ENCODE measurements at places on chromosomes 3 and 15.

DNA sequence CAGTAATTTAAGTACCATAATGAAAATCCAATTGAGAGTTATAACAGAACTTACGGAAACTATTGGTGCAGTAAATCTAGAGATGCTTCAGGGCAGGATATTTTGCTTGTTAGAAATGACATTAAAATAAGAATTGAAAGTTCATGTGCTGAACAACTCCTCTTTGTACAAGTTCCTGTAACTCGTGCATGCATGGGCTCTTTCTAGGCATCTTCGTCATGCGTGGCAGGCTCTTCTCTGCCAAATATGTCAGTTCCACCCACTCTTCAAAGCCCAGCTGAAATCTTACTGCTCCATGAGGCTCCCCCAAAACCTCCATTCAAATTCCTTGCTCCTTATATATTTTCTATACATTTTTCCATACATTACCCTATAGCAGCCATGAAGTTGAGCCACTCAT lies 48.7 kb downstream of the FBN1 start:
- DNase-seq, result no peak

DNA sequence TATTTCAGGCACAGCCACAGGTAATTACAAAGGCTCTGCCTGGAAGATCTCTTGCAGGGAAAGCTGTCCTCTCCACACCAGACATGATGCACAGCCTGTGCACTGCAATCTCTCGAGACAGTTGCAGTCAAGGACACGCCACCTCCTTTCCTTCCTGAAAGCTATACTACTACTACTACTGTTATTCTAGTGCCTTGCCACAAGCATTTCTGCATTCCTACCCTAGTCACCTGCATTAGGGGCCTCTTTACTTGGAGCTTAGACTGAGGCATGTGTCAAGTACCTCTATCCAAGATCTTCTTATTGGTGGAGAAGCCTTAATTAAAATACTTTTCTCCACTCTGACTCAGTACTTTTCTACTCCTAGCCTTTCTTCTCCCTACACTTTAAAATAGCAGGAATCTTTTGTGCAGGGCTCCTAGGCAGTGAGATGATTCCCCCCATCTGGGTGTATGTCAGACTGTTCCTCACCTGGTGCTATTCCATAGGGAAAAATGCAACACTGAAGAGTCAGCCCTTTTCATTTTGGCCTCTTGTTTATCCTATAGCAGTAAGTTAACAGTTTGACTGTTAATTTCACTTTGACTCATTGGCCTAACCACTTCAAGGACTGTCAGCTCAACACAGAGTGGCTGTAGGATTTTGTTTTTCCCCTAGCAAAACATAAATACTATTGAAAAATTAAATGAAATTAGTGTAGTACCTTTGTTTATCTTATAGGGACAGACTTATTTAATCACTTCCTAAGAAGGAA lies 78.9 kb downstream of the ESYT3 start:
- DNase-seq, result no peak

- no peak for DNase-seq
These were observed 4.3 kb downstream of the HRG start for GRCh38 chr3:186670155-186670554.

- no peak for DNase-seq
These were observed 88.5 kb downstream of the ZNF621 start for GRCh38 chr3:40613306-40613705.

DNA sequence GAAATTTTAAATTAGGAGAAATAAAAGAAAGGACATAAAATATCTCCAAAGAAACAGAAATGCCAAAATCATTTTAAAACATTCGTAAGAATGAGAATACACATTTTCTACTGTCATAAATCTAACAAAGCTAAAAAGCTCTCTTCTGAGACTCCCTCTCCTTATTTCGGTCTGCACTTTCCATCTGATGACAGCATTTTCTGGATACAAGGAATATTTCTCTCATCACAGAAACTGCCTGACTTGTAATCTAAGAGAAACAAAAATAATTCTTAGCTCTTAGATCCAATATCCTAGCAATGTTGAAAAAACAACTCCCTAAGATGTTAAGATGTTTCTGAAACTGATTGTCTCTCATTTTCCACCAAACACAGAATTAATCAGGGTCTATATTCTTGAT lies 93.5 kb downstream of the PEAK1 start:
- DNase-seq, result no peak

DNA sequence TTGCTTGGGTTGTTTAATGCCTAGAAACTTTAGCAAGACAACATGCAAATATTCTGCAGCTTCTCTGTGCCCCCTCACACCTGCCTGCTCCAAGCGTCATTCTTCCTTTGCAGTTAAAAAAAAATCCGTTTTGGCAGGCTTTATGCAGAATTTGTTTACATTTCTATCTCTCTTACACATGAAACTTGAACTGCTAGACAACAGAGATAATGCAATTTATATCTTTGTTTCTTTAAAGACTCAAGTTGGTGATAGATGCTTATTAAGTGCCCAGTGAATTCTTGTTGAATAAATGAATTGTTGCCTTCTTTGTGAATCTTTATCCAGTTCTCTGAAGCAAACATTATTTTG lies 53.2 kb downstream of the CHST2 start:
- DNase-seq, result no peak

- no peak for DNase-seq
These were observed 156.9 kb downstream of the ATP8B4 start for GRCh38 chr15:49962044-49962602.

DNA sequence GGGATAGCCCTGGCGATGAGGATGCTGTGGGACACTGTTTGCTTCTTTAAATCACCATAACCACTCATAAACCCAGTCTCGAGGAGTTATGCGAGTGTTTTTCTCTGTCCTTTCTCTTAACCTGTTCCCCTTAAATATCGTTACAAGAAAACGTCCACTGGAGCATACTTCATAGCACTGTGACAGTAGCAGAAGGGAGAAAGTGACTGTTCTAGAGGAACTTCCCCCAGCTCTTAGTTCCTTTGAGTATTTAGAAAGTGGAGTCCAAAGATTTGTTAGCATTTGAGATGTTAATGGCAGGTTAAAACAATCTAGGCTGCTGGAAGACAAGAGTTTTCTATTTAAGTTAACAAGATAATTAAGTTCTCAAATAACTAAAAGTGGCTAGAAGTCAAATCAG lies 142.0 kb downstream of the GADL1 start:
- no peak for DNase-seq

All from RPMI8226 (cell line).